ENCODE measurements at places on chromosomes 6 and 20. TPM values are rescaled to one million over a fixed set of nuclear protein-coding genes. Genes with fewer than 3 reads are reported as not detected.
A peak's percentile ranks its signal among the peaks of the same experiment; 100 is the strongest.

DNA sequence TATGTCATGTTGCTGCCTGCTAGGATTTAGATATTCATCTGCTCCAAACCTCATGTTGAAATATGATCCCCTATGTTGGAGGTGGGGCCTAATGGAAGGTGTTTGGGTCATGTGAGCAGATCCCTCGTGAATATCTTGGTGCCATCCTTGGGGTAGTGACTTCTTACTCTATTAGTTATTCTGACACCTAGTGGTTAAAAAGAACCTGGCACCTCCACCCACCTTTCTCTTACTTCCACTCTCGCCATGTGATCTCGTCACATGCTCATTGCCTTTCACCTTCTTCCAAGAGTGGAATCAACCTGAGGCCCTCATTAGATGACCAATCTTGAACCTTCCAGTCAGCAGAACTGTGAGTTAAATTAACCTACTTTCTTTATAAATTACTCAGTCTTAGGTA lies 549.4 kb upstream of the SYNCRIP start:
- ATAC-seq: no peak

MUCL3 gene
- total RNA-seq: not detected

DNA sequence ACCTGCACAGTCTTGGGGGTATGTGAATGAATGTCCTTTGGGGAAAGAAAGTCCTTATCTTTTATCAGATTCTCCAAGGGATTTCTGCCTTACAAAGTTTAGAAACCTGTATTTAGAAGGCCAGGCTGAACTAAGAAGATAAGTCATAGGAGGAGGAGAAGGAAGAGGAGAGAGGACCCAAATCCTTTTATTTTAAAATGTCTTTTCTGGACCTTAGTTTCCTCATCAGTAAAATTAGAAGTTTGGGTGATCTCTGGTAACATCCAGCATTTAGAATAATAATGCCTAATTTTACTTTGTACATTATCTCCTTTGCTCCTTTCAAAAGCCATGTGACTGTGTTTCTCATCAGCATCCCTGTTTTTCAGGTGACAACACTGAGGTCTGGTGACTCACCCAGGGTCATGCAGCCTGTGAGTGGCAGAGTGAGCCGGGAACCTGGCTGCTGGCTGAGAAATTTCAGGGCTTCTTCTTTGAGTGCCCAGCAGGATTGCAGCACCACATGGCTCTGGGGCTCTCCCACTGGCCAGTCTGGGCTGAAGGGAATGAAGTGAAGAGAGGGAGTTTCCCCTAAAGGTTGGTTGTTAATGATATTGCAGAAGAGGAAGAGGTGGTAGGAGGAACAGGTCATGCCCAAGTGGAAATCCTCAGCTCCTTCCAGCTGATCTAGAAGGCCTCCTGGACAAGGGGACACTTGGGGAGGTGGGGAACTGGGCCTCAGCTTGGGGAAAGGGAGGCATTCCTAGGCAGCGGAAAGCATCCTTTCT lies 34.0 kb downstream of the VEGFA start:
- no peak for ATAC-seq

RNF217 gene
- 26.8 TPM for total RNA-seq

- ATAC-seq: no peak
Observed at GRCh38 chr6:92008757-92009502, 1410.4 kb downstream of the EPHA7 start.

DNA sequence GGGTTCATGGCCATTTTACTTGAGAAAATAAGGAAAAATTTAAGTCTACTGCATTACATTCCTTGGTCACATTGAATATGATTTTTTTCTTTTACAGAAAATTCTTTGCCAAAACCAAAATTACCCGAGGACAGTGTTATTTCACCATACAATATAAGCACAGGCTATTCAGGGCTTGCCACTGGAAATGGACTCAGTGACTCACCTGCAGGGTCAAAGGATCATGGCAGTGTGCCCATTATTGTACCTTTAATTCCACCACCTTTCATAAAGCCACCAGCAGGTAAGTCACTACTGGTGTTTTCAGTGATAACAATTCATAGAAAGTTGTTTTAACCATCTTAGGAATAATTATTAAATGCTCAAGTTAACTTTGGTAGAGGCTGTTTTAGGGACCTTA lies 16.2 kb downstream of the SOBP start:
- ATAC-seq: no peak

DNA sequence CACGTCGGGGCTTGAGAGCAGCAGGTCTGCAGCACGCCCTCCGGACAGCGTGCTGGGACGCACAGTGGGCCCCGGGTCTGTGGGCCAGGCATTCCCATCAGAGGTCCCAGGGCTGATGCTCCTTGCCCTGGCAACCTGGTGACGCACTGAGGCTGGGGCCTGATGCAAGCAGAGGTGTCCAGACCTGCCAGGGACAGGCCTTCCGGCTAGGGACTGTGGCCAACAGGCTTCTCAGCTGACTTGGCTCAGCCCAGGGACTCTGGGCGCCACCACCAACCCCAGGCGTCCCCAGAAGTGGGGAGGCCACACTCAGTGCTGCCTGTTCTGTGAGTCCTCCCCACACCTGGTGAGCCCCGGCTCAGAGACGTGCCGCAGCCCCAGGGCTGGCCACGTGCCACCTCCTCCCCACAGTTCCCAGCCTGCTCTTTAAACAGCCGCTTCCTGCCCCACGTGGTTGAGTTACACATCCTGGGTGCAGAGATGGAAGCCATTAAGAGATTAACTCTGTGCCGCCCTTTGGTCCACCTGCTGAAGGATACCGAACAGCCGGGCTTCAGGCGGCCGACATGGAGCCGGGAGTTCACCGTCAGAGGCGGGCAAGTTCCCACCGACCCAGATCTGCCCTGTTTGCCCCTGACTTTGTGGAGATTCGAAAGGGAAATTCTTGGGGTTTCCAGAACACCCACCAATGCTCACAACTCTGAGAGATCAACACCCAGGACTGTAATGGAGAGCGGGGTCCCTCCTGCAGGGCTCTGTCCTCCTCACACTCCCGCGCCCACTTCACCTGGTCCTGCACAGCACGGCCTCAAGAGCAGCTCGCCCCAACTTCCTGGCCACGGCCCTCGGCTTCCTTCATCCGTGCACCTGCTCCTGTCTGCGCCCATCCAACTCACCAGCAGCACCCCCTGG lies 37.6 kb upstream of the ZBP1 start:
- peak; percentile 31 for ATAC-seq

DNA sequence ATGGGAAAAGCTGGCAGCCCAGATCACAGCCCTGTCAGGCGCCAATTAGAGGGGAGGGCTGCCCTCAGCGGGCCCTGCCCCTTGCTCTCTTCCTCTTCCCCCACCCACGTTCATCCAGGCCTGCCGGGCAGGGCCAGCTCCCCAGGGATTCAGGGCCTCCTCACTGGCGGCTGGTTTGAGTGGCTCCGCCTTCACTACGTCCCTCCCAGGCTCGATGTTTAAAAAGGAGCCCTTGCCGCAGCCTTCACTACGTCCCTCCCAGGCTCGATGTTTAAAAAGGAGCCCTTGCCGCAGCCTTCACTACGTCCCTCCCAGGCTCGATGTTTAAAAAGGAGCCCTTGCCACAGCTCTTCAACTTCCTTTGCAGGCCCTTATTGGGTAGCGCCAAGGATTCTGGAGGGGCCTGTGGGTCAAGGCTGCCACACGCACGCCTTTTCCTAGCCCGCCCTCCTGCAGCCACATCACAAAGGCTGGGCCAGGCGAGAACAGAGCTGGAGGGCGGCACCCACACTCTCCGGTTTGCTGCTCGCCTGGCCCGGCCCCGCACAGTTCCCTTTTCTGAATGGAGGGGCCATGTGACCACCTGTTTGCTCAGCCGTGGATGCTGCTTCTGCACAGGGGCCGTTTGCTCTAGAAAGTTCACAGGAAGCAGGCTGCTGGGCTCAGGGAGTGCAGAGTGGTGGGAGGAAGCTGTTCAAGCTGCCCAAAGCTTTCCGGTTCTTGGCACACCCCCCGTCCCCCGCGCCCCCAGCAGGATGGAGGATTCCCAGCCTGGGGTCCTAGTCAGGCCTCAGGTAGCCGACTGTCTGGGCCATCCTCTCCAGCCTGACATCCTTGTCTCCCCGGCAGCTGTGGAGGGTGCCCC lies 1.6 kb downstream of the SLC17A9 start:
- peak; percentile 90 for ATAC-seq

KIAA1586 gene
- total RNA-seq: 9.4 TPM

GRCh38 chr6:42103753-42104094 lies 38.7 kb downstream of the C6orf132 start:
- no peak for ATAC-seq

DNA sequence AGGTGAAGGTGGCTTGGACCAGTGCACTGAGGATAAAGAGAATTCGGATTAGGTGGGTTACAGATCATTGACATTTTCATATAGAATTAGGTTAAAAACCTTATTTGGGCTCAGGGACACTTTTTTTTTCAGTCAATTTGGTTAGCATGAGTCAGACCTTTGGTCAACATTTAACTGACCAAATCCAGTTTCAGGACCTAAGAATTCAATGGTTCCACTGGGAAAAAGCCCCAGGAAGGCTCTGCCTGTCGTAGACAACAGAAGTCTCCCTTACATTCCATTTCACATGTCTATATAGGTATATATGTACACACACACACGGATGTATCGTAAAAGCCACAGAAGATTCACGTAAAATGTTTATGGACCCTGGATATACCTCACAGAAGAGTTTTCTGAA lies 184.2 kb upstream of the RREB1 start:
- no peak for ATAC-seq

- no peak for ATAC-seq
Observed at GRCh38 chr6:47264775-47265184, 44.9 kb downstream of the TNFRSF21 start.

- ATAC-seq: no peak
Observed at GRCh38 chr6:12111363-12111670, 99.2 kb downstream of the HIVEP1 start.

DNA sequence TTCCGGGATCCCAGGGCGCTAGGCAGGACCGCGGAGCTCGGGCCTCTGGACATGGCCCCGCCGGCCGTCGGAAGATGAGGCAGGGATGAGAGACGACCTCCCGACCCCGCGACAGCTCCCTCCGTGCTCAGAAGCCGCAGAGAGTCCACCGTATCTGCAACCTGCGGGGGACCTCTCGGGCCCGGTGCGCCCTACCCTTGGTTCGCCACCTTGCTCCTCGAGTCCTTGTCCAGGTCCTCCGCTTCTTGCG lies 301 bp downstream of the PPP1R3D start:
- no peak for ATAC-seq

DNA sequence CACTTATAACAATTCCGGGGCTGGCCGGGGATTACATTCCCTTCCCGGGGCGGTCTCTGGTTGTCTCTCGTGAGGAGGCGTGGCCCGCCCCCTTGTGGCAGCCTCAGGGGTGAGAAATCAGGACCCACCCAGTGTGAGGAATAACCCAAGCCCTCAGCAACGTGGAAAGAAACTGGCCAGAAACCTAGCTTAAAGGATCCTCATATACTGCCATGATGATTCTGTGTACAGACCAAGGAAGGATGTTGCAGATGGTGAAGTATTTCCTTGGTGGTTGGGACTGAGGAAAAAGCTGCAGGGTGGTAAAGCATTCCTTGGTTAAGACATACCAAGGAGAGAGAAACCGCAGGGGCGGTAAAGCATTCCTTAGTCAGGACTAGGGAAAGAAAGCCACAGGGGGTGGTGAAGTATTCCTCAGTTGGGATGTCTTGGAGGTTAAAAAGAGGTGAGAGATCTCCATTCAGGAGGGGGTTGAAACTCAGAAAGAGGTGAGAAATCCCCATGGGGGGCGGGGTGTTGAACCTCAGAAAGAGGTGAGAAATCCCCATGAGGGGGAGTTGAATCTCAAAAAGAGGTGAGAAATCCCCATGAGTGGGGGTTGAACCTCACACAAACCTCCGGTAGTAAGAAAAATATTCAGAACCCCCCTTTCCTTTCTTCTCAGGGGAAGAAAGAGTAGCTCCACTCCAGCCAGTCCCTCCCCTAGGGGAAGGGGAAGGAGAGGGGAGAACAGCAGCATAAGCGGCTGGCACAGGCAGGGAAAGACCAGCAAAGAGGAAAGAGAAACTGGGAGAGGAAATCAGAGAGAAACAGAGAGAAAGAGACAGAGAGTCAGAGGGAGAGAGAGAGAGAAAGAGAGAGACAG lies 238.1 kb downstream of the RNGTT start:
- ATAC-seq: no peak

GRCh38 chr20:17875106-17875980 lies 93.3 kb downstream of the SNX5 start:
- ATAC-seq: peak; percentile 83

DNA sequence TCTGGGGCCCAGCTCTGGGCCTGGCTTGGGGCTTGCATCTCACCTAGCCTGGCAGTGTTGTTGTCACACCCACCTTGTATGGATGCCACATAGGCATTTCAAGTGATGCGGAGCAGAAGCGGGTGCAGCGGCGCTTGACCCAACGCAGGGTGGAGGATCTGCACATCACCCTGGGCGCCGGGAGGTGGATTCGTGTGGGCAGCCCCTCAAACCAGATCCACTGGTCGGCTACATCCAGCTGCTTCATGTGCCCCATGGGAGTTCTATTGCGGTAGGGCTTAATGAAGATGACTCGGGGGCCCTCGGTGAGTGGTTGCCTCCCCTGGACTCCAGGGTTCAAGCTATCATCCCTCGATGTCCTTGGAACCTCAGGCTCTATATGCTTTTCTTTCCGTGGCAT lies 3.2 kb downstream of the TP53TG5 start:
- ATAC-seq: no peak

FGD2 gene
- total RNA-seq: 11.6 TPM

- ATAC-seq: no peak
Observed at GRCh38 chr6:113842165-113842564, 15.0 kb upstream of the MARCKS start.

DNA sequence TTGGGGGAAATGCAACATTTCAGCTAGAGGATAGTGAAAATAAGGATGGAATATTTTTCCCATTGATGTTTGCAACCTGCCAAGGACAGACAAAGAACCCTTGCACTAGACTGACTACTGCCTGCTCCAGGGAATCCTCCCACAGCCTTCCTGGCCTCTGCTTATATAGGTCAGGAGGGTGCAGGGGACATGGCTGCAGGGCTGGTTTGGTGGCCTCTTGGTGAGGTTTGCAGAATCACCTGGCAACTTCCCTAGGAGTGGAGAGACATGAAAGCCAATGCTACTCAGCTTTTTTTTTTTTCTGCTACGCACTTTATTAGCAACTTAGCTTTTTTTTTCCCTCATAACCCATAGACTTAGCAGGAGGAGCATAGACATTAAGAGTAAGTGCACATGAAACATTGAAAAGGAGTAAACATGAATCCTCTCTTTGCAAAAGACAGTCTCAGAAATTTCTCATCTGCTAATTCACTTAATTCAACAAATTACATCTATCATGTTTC lies 39.8 kb upstream of the CDYL start:
- ATAC-seq: no peak

- ATAC-seq: no peak
Observed at GRCh38 chr6:79536585-79536953, 661 bp downstream of the LCA5 start.

DNA sequence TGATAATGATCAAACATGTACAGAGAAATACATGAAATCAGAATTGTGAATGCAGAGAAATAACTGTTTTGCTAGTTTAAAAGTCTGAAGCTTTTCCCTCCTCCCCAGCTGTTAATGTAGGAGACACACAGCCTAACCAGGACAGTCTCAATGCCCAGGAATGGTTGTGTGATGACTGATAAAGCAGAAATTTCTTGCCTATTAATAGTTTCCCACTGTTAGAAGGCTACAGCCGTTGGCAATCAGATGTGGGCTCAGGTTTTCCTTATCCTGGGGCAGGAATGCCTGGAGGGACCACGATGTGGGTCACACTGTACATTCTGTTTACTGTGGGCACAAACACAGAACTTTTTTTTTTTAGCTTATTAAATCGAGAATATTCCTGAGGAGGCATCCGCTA lies 1.9 kb downstream of the PPP1R3D start:
- no peak for ATAC-seq

All from gastroesophageal sphincter (tissue), 4 donors.